ENCODE measurements at places on chromosomes 13 and 19.

GRCh38 chr13:108360139-108360538 lies 90.6 kb downstream of the TNFSF13B start:
- DNase-seq: peak; percentile 13

GRCh38 chr13:30466358-30466714 lies 600 bp upstream of the HMGB1 start:
- DNase-seq: peak; percentile 62

DNA sequence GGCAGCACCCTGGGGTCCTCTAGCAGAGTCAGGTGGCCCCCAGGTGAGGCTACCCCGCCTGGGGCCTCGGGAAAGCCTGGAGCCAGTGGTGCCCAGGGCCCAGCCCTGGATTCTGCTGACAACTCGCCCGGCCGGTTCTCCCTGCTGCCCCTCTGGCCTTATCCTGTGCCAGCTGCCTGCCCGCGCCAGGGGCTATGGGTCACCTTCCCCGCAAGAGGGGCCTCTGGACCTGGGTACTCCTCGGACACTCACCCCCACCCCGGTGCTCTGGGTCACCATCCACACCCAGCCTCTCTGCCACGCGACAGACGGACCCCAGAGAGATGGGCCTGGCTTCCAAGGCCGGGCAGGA lies 24.0 kb downstream of the ZBTB7A start:
- DNase-seq: no peak

DNA sequence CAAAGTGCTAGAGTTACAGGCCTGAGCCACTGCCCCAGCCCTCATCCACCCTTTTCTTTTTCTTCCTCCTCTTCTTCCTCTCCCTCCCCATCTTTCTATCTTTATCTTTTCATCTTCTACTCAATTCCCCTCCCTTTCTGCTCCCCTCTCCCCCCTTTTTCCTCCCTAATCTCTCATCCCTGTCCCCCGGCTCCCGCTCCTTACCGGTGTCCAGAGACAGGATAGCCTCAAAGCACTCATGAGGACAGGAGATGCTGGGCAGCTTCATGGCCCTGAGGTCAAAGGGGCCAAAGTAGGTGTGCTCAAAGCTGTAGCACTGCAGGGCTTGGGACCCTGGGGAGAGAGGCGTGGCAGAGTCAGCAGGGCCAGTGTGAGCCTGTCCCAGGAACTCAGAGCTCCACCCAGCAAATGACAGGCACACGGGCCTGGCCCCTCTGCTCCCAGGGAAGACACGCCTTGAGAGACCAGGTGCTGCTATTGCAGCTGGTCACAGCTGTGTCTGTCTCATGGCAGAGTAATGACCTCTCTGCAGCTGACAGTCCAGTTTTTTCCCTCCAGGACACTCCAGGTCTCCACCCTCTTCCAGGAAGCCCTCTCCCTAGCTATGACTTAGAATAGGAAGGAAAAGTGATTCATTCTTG lies 2.6 kb downstream of the LYPD5 start:
- no peak for DNase-seq

GRCh38 chr13:63085851-63086250 lies 1670.2 kb upstream of the PCDH20 start:
- DNase-seq: peak; percentile 70

DNA sequence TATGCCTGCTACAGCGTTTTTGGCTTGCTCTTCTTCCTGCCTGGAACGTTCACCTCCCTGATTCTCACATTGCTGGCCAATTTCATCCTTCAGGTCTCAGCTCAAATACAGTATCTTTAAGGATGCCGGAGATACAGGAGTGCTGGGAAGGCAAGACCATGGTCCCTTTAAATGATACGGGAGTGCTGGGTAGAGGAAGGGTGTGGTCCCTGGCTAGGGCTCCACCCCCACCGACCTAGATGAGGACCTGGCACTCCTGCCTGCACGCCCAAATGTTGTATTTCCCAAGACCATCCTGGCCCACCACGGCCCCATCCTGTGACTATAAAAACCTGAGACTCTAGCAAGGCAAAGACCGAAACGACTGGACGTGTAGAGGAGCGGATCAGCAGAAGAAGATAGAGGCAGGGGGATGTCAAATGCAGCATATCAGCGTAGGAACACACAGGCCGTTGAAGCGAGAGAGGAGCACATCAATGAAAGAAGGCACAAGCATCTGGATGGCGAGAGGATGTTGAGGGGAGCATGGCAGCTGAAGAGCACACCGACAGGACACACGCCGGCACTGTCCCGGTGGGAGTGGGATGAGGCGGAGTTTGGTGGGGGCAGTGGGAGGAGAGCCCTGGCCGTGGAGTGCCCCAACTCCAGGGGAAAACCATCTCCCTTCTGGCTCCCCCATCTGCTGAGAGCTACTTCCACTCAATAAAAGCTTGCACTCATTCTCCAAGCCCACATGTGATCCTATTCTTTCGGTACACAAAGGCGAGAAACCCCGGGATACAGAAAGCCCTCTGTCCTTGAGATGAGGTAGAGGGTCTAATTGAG lies 74.0 kb downstream of the PCDH9 start:
- no peak for DNase-seq
